ENCODE measurements at places on chromosomes 4 and X. TPM values are rescaled to one million over a fixed set of nuclear protein-coding genes. Genes with fewer than 3 reads are reported as not detected.

Gene IL1RAPL1
- total RNA-seq, result 6.0 TPM

Gene HHIP
- total RNA-seq, result 16.0 TPM

Gene TIGD4
- 0.25 TPM for total RNA-seq

Gene CYBB
- total RNA-seq, result not detected

Gene GPR173
- total RNA-seq, result 2.5 TPM

Gene NR0B1
- total RNA-seq, result 0.90 TPM

Gene PCDH7
- 172 TPM for total RNA-seq

Gene CCDC160
- total RNA-seq, result not detected

All from fibroblast of the aortic adventitia (primary cell).